ENCODE measurements at places on chromosomes 16 and 17.

GRCh38 chr16:67963662-67964321 is 4.6 kb downstream of the SLC12A4 start:
- no peak for DNase-seq

- peak; percentile 86 for DNase-seq
These were observed 9.7 kb downstream of the KDM6B start for GRCh38 chr17:7843536-7844291.

DNA sequence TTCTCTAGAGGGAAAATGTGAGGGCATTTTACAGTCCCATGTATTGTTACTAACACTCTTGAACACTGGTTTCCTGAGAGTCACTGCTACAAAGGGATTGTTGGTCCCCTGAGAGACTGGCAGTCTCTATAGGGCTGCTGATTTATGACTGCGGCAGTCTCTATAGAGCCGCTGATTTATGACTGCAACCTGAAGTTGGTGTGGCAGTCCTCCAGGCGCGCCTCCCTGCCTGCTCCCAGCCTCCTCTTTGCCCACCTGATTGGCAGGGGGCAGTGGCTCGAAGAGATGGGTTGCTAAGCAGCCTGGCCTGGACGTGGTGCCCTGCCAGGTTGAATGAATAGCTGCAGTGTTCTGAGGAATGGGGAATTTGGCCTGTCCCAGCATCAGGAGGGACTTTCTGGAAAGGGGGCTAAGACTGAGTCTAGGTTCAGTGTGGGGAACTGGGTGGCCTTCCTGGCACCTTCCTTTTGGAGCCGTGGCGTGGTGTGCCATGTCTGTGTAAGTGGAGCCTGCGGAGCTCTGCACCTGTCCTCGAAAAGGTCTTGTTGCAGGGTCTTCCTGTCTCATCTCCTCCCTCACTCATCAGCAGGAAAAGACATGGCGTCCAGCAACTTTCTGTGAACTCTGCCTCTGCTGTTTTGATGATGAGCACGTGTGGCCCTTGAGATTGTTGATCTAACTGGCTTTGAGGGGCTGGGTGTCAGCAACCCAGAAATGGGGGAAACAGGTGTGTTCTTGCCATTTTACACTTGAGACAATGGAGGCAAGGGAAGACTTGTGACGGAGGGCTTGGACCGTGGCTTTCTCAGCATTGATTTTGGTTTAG is 24.9 kb downstream of the SAP30BP start:
- no peak for DNase-seq

GRCh38 chr17:69096541-69096940 is 35.8 kb upstream of the ABCA9 start:
- DNase-seq, result no peak

- DNase-seq, result no peak
These were observed 1.1 kb downstream of the CRAMP1 start for GRCh38 chr16:1613211-1613622.

- DNase-seq, result no peak
These were observed 14.9 kb downstream of the ZNHIT3 start for GRCh38 chr17:36501351-36501750.

- DNase-seq, result no peak
These were observed 11.3 kb downstream of the CPNE7 start for GRCh38 chr16:89586853-89587252.

- no peak for DNase-seq
These were observed 18.2 kb upstream of the RBFOX3 start for GRCh38 chr17:79628861-79629547.

GRCh38 chr16:69181-69580 is 3.2 kb downstream of the RHBDF1 start:
- no peak for DNase-seq

- no peak for DNase-seq
These were observed 1.2 kb upstream of the ZFPM1 start for GRCh38 chr16:88451586-88452481.

DNA sequence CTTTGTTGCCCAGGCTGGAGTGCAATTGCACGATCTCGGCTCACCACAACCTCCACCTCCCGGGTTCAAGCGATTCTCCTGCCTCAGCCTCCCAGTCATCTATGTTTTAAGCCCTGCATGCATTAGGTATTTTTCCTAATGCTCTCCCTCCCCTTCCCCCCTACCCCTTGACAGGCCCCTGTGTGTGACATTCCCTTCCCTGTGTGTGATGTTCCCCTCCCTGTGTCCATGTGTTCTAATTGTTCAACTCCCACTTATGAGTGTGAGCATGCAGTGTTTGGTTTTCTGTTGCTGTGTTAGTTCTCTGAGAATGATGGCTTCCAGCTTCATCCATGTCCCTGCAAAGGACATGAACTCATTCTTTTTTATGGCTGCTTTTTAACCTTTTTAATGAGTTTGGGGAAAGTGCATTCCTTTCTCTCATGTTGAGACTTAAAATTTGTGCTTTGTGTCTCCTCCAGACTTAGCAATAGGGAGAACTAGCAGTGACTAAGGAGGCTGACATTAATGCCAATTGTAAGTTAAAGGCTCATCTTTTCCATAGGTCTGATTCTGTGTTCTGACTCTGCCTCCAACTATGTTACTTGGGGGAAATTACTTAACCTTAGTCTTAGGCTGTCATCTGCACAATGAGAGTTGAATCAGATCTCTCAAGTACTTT is 17.7 kb upstream of the PHAF1 start:
- DNase-seq, result no peak

DNA sequence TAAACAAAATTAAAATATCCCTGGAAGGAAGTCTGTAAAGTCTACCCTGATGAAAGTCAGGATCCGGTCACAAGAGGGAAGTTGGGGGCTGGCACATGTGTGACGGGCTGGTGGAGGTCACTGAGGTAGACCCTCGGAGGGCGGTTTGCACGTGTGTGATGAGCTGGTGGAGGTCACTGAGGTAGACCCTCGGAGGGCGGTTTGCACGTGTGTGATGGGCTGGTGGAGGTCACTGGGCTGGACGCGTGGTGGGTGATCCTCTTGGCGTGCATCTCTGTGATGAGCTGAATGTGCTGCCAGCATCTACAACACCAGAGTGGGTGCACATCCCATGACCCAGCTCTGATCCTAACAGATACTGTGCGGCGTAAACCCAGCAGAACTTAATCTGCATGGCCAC is 43.7 kb upstream of the METRNL start:
- no peak for DNase-seq

DNA sequence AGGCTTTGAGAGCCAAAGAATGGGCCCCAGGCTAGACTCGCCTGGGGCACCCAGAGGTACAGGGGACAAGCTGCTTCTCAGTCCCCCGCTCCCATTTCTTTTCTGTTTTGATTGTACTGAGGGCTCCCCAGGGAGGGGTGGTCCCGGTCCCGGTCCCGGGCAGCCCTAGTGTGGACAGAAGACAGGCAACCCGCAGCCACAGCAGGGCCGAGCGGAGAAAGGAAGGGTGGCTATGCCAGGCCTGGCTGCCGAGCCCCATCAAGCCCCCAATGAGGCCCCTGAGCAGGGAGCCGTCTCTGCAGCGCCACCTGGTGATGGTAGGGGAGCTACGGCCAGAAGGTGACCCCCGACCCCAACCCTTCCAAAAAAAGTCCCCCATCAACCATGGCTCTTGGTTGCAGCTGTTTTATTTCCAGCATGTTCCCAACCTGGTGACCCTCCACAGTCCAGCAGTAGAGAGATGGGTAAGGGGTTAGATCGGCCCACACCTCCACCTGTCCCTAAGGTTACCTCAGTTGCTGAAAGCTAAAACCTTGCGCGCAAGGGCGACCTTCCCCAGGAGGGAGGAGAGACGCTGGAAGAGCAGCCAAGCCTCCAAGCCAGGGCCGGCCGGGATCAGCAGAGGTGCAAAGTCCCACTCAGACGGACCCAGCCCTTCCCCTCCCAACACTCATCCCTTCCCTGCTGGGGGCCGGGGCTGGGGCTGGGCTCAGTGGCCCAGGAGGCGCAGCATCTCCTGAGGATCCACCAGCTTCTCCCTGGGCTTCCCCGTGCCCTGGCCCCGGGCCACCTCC is 2.6 kb upstream of the GRIN2C start:
- peak; percentile 56 for DNase-seq

- no peak for DNase-seq
These were observed 2.4 kb downstream of the KIAA0513 start for GRCh38 chr16:85029981-85030401.

- DNase-seq, result no peak
These were observed 489.0 kb downstream of the KCNJ2 start for GRCh38 chr17:70658317-70658716.

- no peak for DNase-seq
These were observed 491.0 kb upstream of the CDH5 start for GRCh38 chr16:65875381-65876055.

DNA sequence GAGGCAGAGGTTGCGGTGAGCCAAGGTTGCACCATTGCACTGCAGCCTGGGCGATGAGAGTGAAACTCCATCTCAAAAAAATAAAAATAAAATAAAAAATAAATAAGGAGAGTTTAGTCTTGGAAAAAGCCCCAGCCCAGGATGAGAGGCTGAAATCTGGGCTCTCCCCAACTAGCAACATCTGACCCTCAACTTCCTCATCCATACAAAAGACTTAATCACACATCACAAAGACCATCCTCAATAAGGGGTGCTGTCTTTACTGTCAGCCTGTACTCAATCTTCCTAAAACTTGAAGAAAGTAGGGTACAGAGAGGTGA is 11.4 kb upstream of the SLC4A1 start:
- no peak for DNase-seq

GRCh38 chr17:44338702-44339101 is 6.4 kb upstream of the GRN start:
- no peak for DNase-seq

DNA sequence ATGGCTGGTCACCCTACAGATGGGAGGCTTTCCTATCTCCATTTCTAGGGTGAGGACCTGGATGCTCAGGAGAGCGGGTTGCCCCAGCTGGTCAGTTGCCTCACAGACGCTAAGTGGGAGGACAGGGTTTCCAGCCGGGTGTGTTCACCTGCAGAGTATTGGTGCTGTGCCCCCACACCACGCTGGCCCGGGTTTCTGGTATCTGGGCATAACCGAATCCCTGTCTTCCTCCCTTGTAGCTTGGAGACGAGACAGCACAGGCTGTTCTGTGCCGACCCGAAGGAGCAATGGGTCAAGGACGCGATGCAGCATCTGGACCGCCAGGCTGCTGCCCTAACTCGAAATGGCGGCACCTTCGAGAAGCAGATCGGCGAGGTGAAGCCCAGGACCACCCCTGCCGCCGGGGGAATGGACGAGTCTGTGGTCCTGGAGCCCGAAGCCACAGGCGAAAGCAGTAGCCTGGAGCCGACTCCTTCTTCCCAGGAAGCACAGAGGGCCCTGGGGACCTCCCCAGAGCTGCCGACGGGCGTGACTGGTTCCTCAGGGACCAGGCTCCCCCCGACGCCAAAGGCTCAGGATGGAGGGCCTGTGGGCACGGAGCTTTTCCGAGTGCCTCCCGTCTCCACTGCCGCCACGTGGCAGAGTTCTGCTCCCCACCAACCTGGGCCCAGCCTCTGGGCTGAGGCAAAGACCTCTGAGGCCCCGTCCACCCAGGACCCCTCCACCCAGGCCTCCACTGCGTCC is 9.7 kb downstream of the CX3CL1 start:
- no peak for DNase-seq

GRCh38 chr16:11056993-11057649 is 112.8 kb downstream of the CLEC16A start:
- DNase-seq, result no peak

GRCh38 chr16:89599451-89599858 is 14.0 kb upstream of the DPEP1 start:
- DNase-seq, result no peak

GRCh38 chr17:8408371-8408770 is 10.7 kb upstream of the RNF222 start:
- no peak for DNase-seq

DNA sequence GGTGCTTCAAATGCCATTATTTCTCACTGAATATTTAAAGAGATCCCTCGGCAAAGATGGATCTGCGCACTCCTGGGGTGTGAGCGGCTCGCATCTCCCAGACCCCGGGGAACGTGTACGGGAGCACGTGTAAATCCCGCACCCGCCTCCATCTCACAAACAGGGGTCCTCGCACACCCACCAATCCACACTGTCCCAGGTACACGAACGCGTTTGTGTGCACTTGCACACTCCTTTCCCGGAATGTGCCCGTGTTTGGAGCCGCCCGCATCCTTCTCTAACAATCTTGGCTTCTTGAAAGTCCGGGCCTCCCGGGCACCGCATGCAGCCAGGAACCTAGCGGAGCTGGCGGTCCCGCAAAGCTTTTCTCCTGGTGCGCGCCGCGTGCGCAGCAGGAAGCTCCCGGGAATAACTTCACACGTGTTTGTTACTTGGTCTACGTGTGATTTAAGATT is 2.5 kb upstream of the SALL1 start:
- DNase-seq, result no peak

DNA sequence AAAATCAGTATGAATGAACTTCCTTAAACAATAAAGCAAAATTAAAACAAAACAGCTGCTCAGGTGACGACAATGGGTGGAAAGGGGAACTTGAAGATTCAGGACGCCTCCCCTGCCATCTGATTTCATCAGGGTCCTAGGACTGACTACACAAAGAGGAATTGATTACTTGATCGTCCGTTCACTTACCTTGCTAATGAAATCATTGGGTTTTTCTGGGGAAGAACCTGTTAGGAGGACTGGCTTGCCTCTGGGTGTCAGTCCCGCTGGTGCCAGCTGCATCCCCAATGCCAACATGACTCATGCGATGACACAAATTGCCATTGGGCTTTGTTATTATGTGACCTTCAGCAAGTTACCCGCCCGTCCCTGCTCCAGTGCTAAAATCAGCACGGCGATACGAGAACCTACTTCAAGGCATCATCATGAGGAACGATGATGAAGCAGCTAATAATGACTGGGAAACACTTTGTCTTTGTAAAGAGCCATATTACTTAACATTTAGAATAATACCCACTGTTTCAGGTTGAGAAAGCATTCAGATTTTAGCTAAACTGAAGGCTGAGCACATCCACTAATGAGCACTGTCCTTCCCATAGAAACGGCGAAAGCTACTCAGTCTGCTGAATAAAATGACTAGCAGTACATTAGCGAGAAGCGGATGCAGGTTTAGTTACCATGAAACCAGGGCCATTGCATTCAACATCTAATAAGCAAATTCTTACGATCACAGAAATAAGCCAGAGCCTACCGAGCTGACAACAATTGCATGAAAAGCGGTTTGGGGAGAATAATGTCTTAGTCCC is 139.4 kb downstream of the ZFHX3 start:
- no peak for DNase-seq

- DNase-seq, result no peak
These were observed 2.5 kb downstream of the STAT5B start for GRCh38 chr17:42273474-42274252.

GRCh38 chr17:69501591-69502468 is 87.3 kb downstream of the MAP2K6 start:
- no peak for DNase-seq

DNA sequence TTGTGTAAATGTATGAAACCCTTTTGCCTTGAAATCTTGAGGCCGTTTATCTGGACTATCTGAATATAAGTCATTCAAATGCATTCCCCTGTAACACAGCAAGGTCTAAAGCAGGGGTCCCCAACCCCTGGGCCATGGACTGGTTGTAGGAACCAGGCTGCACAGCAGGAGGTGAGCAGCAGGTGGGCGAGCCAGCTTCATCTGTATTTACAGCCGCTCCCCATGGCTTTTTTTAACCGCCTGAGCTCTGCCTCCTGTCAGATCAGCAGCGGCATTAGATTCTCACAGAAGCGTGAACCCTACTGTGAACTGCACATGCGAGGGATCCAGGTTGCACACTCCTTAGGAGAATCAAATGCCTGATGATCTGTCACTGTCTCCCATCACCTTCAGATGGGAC is 24.1 kb downstream of the DNAH3 start:
- DNase-seq, result no peak

GRCh38 chr16:85514598-85515318 is 98.4 kb upstream of the GSE1 start:
- no peak for DNase-seq

- DNase-seq, result no peak
These were observed 1.3 kb upstream of the FSCN2 start for GRCh38 chr17:81526662-81527571.

All from stimulated activated CD8-positive, alpha-beta memory T cell treated with anti-CD3 and anti-CD28 coated beads, Interleukin-12 subunit alpha, Interleukin-12 subunit beta, amount 100 ng/mL, for 1 hour (primary cell).